ENCODE measurements at places on chromosomes 1 and 21. TPM values are rescaled to one million over a fixed set of nuclear protein-coding genes. Genes with fewer than 3 reads are reported as not detected.

DNA sequence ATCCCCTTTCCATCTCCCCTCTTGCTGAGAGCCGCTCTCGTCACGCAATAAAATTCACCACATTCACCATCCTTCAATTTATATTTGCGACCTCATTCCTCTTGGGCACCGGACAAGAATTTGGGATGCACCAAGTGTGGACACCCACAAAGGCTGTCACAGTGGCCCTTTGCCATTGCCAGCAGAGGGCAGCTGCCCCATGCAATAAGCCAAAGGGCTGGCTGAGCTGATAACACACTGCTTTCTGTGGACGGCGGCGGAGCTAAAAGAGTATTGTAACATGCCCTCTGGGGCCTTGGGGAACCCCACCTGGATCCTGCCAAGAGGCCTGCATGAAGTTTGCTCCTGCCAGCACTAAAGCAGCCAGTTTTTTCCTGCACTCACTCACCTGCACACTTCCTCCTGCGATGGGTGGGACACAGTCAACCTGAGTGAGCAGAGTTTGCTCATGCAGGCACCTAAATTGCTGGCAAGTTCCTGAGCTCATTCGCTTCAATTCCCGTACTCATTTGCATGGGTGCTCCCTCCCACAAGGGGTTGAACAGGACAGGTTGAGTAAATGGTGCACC, 792.3 kb upstream of the ADAMTS5 start:
- DNase-seq = peak; percentile 22

- no peak for DNase-seq
These were observed 343.9 kb upstream of the AJAP1 start for GRCh38 chr1:4310396-4310923.

- no peak for DNase-seq
These were observed 23.7 kb downstream of the UCK2 start for GRCh38 chr1:165851034-165851658.

DNA sequence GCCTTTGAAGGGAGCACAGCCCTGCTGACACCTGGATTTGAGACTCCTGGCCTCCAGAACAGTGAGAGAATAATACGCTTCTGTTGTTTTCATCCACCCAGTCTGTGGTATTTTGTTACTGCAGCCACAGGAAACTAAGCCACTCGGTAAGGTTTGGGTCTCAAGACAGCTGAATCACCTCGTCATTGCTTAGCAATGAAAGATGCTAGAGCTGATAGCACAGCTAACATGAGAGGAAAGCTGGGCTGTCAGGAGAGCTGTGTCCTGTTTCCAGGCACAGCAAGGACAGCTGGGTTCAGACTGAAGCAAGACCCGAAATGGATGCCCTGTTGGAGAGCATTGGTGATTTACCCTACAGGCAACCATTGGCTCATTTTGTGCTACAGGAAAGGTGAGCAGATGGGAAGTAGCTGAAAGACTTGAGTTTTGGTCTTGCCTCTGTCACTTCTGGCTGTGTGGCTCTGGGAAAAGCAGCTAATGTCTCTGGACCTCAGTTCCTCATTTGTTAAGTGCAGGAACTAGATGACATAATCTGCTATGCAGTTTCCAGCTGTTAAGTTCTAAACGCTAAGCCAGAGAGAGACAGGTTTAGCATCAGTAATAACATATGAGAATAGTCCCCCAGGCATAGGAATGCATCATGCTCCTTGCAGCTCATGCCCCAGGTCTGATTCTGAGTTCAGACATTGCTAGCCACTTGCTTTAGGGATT, 58.0 kb downstream of the CLIC6 start:
- no peak for DNase-seq

GRCh38 chr1:151980287-151981177, 13.1 kb downstream of the S100A10 start:
- peak; percentile 56 for DNase-seq

DNA sequence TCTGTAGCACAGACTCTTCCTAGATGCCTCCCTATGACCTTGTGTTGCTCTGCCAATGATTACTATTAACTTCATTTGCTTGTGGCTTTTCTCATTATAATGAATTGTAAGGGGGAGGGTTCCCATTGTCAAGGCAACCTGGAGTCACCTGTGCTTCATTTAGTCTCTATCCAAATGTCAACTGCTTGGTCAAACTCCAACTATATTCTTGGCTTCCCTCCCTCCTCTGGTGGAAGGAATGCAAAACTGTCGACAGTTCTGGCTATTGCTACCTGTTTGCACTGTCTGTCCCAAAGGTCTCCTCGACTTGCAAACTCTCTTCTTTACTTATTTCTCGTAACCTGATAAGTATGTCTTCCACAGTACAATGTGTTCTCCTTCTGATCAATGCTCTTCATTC, 100.3 kb downstream of the CACNA1E start:
- DNase-seq = no peak

- DNase-seq = peak; percentile 28
These were observed 15.0 kb upstream of the PTPN14 start for GRCh38 chr1:214566158-214567104.

GRCh38 chr1:203317429-203318228, 12.3 kb downstream of the BTG2 start:
- DNase-seq = no peak

DNA sequence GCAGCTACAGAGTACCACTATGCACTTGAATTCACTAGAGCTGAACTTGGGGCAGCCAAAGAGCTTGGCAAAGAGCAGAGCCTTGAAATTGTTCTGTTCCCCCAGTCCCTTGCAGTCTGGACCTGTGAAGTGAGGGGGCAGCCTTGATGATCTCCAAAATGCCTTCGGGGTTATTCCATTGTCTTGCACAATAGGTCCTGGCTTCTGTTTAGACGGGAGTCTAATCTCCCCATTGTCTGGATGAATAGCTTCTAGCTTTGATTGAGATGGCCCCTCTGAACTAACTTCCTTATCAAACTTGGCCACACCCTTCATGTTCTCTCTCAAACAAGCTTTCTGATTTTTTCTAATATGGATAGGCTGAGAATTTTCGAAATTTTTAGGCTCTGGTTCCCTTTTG, 72.6 kb downstream of the PGM1 start:
- no peak for DNase-seq

DNA sequence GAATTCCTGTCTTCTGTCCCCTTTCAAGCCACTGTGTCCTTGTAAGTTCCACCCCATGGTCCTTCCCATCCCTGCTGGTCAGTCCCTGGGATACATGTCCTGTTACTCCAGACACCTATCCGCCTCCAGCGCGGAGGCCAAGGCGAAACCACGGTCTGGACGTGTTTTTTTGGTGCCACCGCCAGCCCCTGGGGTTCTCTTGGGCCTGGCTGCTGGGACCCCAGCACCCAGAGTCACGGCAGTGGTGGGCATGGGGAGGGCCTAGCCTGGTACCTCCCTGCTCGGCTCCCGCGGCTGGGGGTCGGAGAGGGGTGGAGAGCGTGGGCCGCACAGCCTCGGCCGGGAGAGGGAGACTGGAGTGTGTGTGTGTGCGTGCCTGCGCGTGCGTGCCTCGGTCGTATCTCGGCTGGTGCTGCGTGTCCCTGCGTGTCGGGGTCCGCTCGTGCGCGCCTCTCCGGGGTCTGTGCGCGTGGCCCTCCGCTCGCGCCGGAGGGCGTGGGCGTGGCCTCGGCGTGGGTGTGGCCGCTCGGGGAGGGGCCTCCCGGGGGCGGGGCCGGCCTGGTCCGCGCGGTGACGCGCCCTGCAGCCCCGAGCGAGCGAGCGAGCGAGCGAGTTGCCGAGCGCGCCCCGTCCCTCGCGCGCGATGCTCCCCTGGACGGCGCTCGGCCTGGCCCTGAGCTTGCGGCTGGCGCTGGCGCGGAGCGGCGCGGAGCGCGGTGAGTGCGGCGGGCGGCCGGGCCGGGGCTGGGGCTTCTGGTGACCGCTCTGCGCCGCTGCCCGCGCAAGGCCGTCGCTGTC, at the start of gene VWA1:
Gene VWA1 (plus strand): TSS at position 585 of the 798 bp plus-strand sequence. CDS start 59 bp downstream, at position 644.
- DNase-seq = peak; percentile 79

ROR1 gene
- 14.7 TPM for total RNA-seq

DNA sequence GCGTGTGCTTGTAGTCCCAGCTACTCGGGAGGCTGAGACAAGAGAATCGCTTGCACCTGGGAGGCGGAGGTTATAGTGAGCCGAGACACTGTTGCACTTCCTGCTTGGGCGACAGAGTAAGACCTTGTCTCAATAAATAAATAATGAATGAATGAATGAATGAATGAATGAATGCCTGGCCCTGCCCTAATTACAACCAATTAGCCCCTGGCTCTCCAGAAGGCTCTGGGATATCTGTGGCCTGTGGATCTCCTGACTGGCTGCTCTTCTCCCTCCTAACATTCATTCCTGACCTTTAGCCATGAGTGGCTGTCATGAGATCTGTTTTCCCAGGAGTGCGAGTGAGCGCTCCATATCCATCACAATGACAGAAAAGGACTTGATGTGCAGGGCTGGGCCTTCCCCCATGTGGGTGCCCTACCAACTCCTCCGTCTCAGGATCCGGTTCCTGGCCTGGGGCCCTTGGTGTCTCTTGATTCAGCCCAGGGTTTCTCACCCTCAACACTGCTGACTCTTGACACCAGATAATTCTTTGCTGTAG, 243.6 kb upstream of the TMEM51 start:
- DNase-seq = no peak

DNA sequence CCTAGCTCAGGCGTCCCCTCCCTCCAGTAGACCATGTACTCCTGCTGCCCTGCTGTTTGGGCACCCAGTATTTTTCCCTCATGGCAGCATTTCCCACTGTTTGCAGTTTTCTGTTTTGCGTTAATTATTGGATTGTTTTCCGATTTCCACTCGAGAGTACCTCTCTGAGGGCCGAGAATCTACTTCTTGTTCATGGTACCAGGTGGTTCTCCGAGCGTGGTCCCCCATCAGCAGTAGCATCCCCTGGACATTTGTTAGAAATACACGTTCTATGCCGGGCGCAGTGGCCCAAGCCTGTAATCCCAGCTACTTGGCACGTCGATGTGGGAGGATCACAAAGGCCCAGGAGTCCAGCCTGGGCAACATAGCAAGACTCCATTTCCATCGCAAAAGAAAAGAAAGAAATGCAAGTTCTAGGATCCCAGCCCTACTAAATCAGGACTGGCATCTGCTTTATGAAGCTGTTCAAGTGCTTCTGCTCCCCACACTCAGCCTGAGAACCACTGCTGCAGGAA, 690 bp downstream of the RRP1 start:
- no peak for DNase-seq

DNA sequence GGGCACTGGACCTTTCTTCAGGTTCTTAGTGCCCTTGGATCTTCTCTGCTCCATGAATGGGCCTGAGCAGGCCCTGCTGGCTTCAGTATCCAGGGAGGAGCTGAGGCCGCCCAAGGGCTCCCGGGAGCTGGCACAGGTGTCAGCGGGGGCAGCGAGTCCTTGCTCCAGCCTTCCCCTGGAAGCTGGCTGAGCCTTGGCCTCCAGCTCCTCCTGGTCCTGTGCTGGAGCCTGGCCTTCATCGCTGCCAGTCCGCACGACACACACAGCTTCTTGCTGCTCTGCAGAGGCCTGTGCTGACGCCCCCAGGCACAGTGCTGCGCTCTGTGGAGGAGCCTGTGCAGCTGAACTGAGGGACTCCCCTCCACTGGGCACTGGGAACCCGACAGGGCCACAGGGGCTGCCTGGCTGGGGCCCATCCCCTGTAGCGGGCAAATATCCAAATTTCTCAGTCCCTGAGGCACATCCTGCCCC, 1.7 kb downstream of the SPOCD1 start:
- no peak for DNase-seq

GRCh38 chr1:58895559-58896145, 111.8 kb upstream of the JUN start:
- no peak for DNase-seq

SHCBP1L gene
- total RNA-seq = not detected

GRCh38 chr1:22024485-22025367, 23.3 kb downstream of the CELA3A start:
- peak; percentile 73 for DNase-seq

OR2AK2 gene
- not detected for total RNA-seq

DNA sequence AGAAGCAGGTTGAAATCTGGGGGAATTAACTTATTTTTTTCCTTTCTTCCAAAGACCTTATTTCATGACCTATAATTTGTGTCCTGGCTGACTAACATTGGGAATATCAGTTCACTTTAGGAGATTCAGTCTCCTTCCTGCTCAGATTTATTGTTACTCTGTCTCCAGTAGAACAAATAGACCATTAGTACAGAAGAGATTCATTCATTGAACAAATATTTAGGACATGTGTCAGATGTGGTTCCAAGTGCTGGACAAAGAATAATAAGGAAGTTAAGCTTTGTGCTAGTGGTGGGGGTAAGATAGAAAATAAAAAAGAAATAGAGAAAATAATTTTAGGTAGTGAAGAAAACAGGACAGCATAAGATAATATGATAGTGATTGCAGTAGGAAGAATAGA, 20.3 kb downstream of the ZMYM4 start:
- no peak for DNase-seq

DNA sequence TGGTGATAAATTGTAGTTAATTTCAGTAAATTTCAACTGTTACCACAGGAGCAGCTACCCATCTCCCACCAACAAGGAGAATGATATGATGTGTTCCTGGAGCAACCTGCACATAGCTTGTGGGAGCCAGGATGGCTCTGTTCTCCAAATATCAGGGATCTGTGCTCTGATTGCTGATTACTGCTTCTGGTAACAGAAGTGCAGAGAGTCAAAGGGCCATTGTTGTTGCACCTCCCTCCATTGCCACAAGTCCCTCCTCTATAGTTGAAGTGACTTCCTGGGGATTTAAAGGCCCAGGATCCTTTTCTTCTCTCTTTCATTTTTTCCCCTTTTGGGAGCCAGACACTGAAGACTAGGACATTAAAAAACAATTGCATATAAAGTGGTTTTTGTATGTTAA, 51.6 kb upstream of the HPDL start:
- no peak for DNase-seq

GRCh38 chr1:16921391-16922185, at the start of gene CROCC:
Gene CROCC (plus strand): TSS chr1:16921931. CDS start chr1:16922019, 88 bp downstream.
- DNase-seq = peak; percentile 54

DNA sequence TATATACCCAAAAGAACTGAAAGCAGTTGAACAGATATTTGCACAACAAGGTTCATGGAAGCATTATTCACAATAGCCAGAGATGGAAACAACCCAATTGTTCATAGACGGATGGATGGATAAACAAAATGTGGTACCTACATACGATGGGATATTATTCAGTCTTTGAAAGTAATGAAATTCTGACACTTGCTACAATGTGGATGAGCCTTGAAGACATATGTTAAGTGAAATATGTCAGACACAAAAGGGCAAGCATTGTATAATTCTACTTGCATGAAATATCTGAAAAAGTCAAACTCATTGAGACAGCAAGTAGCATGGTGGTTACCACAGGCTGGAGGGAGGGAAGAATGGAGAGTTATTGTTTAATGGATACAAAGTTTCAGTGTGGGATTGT, 696.1 kb downstream of the MATN1 start:
- no peak for DNase-seq
